ENCODE measurements at places on chromosomes 12 and 14.

DNA sequence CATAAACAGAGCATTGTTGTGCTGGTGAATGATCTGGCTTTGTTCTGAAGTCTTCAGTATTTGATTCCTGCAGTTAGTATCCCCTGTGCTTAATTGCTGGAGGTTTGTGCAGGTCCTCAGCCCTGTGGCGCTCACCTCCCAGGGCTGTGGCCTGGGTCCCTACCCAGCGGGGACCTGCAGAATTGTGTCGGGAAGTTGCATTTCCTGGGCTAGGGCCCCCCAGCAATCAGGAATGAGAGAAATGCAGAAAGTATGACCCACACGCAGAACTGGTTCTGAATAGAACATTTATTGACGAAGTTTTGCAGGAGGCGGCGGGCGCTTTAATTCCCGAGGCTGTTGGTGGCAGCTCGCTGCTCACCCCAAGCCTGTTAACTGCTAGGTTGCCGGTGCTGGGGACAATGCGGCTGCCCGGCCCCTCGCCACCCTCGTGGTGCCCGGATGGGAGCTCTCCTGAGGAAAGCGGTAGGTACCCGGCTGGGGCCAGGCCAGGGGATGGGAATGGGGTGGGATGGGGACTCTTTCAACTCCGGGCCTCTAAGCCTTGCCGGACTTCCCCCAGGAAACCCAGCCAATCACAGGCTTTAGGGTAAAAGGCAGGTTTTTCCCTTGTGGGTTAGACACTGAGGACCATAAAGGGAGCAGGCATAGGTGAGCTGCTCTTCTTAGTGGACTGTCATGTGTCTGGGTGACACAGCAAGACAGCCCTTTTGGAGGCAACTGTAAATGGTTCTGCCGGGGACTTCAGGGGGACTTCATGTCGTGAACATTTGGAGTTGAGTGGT is 11.6 kb downstream of the PLEKHG3 start:
- DNase-seq, result no peak

DNA sequence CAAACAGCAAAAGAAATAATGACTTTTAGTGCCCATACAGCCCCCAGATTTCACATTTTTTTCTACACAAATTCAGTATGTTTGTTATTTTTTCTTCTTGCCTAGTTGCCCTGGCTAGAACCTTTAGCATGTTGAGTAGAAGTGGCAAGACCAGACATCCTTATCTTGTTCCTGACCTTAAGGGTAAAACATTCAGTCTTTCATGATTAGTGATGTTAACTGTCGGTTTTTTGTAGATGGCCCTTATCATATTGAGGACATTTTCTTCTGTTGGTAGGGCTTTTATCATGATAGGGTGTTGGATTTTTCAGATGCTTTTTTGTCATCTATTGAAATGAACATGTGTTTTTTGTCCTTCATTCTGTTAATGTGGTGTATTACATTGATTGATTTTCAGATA is 17.1 kb downstream of the IRAK3 start:
- DNase-seq, result no peak

DNA sequence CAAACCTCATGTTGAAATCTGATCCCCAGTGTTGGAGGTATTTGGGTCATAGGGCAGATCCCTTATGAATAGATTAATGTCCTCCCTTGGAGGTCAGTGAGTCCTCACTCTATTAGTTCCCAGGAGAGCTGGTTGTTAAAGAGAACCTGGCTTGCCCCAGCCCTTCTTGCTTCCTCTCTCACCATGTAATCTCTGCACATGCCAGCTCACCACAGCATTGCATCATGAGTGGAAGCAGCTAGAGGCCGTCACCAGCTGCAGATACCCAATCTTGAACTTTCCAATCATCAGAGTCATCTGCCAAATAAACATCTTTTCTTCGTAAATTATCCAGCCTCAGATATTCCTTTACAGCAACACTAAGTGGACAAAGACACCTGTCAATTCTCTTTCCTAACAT is 161.8 kb upstream of the IGF1 start:
- DNase-seq, result no peak

DNA sequence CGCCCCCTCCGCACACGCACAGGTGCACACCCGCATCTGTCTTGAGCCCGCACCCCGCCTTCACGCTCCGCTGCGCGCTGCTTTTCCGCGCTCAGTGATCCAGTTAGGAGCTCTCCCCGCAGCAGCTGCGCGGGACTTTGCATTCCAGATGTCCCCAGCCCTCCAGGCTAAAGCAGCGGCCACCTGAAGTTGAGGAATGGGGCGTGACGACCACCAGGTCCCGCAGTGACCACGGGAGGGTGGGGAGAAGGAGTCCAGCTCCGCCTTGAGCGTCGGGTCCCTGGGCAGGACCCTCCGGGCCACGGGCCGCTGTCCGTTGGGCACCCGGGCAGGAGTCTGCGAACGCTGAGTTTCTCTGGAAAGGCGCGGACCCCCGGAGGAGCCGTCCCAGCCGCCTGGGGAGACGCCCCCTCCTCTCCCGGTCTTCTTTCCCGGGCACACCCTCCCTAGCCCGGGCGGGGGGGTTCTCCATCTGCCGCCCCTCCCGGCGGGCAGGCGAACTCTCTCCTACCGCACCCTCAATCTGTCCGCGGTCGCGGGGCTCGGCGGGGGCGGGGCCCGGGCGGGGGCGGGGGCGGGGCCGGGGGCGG is 334 bp upstream of the TMEM132C start:
- DNase-seq, result no peak

All from activated T-cell treated with anti-CD3 and anti-CD28 coated beads, Interleukin-2, amount 50 U/mL, for 48 hours (primary cell).